AG10803 (cell line): ENCODE measurements at places on chromosomes 6 and 20.

GRCh38 chr20:4192378-4193068 is 177.2 kb upstream of the RNF24 start:
- peak; percentile 24 for DNase-seq

DNA sequence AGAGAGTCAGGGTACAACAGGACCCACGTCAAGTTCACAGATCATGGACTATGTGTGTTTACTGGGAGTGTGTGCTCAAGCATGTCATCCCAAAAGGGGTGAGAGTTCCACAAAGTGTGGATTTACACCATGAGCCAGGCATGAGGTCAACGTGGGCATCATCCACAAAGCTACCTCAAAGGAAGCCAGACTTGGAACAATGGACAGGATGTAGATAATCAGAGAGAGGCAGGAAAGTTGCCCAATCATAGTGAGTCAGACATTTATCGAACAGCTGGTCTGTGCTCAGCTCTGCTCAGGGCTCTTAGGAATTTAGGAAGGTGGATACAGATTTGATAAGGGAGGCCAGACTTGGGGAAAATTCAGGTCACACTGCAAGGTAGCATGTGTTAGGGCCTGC is 317.2 kb upstream of the CDYL start:
- DNase-seq, result peak; percentile 82

GRCh38 chr6:157063176-157063905 is 260.0 kb downstream of the TMEM242 start:
- no peak for DNase-seq

- DNase-seq, result peak; percentile 31
These were observed 172.5 kb downstream of the FOXA2 start for GRCh38 chr20:22411627-22412450.

DNA sequence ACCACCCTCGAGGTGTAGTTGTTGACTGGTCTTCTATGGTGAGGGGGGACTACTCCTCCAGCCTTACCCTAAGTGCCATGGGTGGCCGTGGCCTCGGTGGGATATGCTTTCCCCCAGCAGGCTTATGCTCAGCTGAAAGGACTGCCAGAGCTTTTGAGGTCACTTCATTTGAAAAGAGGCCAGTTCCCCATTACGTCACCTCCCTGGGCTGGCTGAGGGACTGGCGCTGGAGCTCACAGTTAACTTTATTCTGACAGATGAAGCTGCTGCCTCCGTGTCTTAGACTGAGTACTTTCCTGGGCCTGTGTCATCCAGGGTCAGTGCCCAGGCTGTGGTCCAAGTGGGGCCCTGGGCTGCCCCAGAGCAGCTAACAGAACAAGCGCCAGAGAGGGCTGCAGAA is 42.8 kb upstream of the PCMTD2 start:
- peak; percentile 46 for DNase-seq

DNA sequence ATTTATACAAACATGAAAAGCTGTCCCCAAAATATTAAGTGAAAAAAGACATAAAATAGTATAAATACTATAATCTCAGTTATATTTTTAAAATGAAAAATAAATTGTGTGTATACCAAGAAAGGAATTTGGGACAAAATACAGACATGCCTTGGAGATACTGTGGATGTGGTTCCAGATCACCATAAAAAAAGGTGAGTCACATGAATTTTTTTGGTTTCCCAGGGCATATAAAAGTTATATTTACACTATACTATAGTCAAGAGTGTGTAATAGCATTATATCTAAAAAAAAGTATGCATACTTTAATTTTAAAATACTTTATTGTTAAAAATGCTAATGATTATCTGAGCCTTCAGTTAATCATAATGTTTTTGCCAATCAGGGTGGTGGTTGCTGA is 17.4 kb upstream of the SDHAF4 start:
- DNase-seq, result peak; percentile 19

GRCh38 chr20:57027777-57028176 is 238.7 kb downstream of the BMP7 start:
- DNase-seq, result no peak

- no peak for DNase-seq
These were observed 27.0 kb downstream of the ZNF311 start for GRCh38 chr6:28978133-28978491.

DNA sequence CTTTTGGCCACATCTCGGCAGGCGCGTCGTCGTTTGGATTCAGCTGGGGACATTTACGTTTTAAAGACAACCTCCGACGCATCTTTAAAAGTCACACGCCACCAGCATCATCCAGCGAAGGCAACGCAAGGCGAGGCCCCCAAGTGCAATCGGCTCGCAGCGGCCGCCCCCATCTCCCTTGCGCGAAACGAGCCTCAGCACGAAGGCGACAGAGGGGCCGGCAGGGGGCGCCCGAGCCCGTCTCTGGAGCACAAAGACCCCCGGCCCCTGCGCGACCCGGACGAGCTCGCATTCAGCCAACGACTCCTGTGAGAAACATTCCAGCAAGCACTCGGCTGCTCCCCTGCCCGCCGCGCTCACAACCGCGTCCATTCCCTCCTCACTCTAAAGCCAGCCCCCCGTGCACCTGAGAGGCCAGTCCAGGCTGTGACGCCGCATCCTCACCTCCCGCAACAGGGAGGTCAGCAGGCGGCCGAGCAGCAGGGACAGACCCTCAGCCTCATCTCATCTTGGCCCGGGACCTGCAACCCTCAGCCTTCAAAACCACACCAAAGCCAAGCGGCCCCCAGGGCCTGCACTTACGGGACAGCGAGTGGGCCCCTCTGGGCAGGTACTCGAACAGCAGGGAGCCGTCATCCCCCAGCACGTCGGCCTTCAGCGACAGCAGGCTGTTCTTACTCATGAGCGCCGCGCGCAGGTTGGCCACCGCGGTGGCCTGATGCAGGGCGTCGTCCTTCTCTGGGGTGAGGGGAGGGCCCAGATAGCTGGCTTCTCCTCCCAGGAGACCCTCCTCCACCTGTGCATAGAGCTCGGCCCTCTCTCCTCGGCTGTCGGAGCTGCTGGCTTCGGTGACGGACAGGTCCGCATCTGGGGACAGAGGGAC is 35.8 kb downstream of the SLC2A4RG start:
- peak; percentile 10 for DNase-seq

DNA sequence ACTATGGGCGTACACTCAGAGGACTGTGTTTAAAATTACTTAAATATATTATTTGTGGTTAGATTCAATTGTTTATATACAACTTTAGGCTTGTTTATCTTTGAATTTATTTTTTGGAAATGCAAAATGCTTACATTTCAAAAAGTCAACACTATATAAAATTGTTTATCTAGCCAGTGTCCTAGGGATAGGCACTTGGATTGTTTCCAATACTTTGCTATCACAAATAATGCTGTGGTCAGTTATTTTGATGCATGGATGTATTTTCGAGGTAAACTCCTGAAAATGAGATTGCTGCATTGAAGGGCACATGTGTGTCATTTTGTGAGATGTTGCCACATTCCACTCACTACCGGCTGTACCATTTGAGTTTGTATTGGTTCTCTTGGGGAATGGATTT is 213.9 kb downstream of the SLC24A3 start:
- no peak for DNase-seq

DNA sequence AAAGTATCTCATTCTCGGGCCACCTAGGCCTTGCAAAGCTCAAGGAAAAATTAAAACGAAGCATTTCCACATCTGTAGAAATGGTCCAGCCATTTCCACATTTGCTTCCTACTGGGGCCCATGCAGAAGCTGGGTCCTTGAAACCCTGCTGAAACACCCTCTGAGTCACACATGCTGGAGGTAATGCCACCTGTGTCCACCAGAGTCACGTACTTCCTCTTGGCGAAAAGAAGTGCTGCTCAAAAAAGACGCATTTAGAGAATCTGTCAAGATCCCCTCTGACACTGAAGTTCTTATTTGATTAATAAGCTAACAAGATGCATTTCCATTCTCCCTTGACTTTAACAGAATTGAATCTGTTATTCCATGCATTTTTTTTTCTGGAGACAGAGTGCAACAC is 423.2 kb downstream of the PREX1 start:
- no peak for DNase-seq

- no peak for DNase-seq
These were observed 32.6 kb upstream of the ZBP1 start for GRCh38 chr20:57652606-57653545.

- no peak for DNase-seq
These were observed 23.2 kb upstream of the AIG1 start for GRCh38 chr6:143037470-143037869.

DNA sequence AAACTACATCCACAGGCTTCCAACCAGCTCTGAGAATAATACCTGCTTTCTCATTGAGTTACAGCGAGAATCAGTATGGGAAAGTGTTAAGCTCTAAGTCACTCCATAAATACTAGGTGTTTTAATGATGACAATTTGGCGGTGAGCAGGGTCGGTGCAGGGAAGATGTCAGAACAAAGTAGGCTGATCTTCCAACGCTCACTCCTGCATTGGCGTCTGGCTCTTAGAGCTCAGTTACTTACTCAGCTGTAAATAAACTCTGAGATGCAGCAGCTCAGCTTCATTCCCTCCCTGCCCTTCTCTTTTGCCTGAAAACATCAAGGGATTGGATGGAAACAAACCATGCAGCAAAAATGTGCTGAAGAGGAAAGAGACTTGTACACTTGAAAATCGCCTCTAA is 102.5 kb upstream of the SPACA1 start:
- DNase-seq, result no peak

DNA sequence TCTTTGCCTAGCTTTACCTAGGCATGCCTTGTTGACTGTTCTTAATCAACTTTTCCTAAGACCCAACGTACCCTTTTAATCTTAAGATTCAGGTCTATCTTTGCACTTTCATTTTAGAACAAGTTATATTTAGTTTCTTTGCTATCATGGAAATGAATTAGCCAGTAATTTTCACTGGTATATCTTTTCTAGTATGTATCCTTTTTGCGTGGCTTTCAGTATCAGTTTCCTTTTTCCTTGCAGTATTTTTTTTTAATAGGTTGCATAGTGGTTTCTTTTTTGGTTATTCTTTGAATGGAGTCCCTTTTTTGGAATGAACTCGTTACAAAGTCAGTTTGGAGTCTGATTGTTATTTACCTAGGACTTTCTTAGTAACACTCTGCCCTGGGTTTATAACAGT is 7.3 kb downstream of the ANKEF1 start:
- no peak for DNase-seq
